ENCODE measurements at places on chromosomes 5 and 9.

GRCh38 chr5:159807586-159807985 lies 108.7 kb upstream of the ADRA1B start:
- DNase-seq, result no peak

GRCh38 chr9:134027561-134027960 lies 2.3 kb downstream of the BRD3OS start:
- no peak for DNase-seq

- DNase-seq, result no peak
These were observed 436.1 kb downstream of the CDH10 start for GRCh38 chr5:24208686-24209106.

DNA sequence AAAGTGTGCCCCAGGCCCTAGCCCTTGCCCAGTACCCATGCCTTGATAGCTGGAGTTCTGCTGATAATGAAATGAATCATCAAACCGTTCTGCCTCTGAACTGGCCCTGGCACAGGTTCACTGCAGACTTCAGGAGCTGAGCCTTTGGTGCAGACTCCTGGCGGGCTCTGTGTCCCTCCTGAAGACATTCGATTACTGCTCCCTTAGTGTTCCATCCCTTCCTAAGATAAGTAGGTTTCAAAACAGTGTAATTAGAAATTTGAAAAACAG lies 97.2 kb downstream of the MVB12B start:
- DNase-seq, result no peak

GRCh38 chr9:115397591-115398312 lies 279.8 kb upstream of the TNC start:
- no peak for DNase-seq
